ENCODE measurements at places on chromosomes 7 and 10.

DNA sequence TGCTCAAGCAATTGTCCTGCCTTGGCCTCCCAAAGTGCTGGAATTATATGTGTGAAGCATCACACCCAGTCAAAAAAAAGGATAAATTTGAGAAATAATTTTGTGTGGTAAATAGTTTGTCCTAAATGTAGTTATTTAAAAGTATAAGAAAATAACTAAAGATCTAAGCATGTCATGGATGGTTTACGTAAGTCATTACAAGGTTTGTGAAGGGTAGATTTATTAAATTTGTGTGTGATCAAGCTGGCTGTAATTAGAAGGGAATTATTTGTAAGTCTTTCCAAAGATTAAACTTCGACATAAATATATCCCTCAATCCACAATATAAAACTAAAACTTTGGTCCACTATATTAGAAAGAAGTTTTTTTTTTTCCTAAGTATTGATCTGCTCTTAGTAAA, 28.6 kb downstream of the ORC5 start:
- no peak for DNase-seq

DNA sequence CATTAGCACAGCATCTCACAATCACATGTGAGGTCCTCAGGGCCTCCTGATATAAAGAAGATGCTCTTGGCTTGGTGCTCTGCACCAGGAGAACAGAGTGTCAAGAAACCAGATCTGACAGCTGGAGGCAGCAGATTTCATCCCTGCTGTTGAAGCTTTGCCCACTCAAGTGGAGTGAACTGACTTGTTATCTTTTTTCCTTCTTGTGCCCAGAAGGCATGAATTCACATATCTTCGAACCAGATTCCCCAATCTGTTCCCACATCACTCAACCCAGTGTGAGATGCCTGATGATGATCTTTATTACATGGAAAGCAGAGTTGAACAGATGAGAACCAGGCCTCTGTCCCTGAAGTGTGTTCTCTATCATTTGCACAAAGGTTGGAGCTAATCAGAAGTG, 521.0 kb downstream of the SORCS1 start:
- DNase-seq: no peak

GRCh38 chr10:63738410-63738809, 217.2 kb downstream of the REEP3 start:
- no peak for DNase-seq

GRCh38 chr7:148773334-148773733, 74.6 kb downstream of the CUL1 start:
- no peak for DNase-seq

- DNase-seq: no peak
These were observed 4.9 kb downstream of the KMT2C start for GRCh38 chr7:152430854-152431253.

DNA sequence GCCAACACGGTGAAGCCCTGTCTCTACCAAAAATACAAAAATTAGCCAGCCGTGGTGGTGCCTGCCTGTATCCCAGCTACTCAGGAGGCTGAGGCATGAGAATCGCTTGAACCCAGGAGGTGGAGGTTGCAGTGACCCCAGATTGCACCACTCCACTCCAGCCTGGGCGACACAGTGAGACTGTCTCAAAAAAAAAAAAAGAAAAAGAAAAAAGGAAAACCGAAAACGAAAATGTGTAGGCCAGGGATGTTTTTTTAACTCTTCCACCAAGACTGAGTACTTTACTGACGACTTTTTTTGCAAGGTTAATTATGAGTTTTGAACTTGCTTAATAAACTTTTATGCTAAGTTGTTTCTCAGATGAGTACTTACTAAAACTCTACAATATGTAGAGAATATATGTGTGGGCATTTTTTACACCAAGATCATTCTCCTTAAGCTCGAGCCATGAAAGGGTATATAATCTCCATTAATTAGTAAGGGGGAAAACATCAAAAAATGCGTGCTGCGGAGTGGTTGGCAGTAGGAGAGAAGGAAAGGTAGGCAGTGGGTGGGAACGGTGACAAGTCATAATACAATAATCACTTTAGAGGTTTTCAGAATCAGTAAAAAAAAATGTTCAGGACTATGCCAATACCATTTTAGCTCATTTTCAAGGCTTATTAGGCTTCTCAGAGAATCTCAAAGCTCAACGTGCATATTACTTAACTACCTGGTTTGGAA, 8.6 kb upstream of the ADRB1 start:
- no peak for DNase-seq

DNA sequence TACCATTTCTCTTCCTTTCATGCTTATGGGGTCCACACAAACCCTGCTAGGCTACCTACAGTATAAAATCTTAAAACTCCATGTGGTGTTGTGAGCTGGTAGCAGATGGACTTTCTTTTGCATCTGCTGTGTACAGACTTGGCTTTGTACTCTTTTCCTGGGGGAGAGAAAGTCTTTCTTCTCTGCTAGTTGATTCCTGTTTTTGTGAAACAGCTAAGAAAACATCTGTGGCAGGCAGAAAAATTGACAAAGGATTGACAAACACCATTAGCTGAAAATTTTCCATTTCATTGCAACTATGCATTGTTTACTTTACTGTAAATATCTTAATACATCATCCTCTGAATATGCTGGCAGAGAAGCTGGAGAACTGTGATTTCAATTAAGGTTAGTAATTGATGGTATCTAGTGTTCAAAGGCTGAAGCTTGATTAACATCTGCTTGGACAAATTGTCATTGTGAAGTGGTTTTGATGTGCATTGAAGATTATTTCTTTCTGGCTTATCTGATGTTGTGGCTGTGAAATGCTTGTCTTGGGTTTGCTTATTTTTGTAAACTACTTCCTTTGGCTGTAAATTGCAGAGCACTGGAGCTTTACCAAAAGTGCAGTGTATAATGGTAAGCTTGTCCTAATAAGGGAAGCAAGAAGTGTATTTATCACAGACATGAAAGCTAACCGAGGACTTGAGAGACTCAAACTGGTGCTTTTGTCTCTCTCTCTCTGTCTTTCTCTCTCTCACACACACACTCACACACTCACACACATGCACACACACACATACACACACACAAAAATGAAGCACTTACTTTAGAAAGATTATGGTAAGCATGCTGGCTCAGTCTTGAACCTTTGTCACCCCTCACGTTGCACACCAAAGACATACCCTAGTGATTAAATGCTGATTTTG, at the start of gene FOXP2:
Gene FOXP2, plus strand, starts transcription at position 660 of the 908 bp plus-strand sequence. CDS start 11,697 bp downstream, outside the sequence.
- no peak for DNase-seq
